ENCODE measurements at places on chromosomes 6 and 20.

DNA sequence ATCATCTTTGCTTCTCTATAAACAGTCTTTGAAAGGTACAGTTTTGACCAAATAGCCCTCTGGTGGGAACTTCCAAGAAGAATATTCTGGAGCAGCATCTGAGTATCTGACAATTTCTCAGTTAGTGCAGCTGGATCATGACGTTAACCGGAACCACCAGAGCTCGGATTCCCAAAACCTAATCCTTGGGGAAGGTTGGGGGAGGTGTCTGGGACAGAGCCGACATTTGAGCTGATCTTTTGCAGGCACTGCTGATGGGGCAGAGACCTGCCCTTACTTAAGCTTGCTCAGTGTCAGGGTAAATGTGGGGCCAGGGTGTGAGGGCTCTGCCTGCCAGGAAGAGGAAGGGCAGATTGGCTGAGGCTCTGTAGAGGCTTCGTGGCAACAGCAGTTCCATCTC is 416.6 kb downstream of the DHX35 start:
- no peak for DNase-seq

DNA sequence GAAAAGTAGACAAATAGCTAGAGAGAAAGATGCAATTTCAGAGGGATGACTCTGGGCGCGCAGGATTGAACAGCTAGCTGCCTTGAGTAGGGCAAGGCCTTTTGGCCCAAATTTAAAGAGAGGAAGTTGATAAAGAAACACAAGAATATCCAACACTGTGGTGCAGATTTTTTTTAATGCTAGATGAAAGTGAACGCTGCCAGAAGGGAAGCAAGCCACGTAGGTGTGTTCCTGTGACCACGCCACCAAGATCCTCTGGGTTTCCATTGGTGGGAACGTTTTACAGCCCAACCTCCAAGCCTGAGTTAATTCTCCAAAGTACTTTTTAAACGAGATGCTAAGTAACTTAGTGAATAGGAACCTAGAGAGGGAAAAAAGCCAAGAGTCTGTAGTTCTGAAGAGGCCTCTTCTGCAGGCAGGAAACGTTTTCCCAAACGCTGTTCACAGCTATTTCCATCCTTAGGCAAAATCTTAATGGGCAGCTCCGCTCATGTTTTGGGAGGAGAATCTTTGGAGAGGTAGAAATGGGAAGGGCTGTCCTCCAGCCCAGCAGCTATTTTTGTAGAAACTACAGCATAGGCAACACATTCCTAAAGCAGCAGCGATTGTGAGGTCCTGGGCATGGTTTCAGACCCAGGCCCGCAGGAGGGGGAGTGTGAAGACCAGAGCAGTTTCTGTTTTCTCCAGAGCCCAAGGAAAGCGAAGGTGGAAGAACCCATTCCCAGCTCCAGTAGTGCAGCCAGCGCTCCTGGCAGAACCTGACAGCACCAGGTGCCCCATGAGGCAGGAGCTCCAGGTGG is 8.2 kb downstream of the LY86 start:
- no peak for DNase-seq

DNA sequence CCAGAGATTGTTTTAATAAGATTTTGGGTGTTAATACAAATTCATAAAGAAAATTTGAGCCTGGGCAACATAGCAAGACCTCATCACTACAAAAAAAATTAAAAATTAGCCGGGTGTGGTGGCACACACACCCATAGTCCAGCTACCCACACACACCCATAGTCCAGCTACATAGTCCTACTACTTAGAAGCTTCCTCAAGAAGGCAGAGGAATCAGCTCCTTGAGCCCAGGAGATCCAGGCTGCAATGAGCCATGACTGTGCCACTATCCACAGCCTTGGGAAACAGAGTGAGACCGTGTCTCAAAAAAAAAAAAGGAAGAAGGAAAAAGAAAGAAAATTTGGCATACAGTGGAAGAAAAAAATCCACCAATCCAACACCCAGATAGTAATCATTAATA is 16.8 kb downstream of the SEC63 start:
- no peak for DNase-seq

DNA sequence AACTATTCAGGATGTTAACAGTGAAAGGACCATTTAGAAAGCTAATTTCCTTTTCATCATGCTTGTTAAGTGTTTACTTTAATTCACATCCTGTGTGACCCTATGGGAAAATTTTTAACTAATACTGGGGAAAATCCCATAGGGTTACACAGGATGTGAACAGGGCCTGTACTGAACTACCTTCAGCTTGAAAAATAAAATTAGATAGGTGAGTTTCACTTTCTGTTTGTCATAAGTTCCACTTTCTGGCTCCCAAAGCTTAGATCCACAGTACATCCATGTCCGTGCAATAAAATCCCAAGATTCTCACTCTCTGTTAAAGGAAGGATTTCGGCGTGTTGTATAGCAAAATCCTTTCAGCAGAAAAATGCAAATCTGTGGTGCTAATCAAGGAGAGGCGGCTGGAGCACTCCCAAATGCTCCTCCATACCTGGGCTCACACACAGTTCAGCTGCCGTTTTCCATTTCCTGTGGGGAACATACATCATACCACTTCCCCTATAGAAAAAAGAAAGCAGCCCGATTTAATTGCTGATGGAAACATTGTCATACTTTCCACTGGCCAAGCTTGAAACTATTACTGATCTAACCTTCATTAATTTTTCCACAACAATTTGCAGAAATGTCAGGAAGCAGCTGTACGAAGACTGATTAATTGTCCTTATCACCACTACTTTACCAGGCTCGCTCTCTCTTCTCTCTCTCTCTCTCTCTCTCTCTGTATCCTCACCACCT is 125.2 kb downstream of the HIVEP2 start:
- peak; percentile 64 for DNase-seq

GRCh38 chr6:138431256-138432062 is 27.4 kb downstream of the HEBP2 start:
- no peak for DNase-seq

- DNase-seq: no peak
These were observed 107.3 kb downstream of the IRF4 start for GRCh38 chr6:498795-499231.

- peak; percentile 13 for DNase-seq
These were observed 72.5 kb upstream of the SULF2 start for GRCh38 chr20:47857569-47858464.

GRCh38 chr20:5410470-5410869 is 93.7 kb upstream of the PROKR2 start:
- no peak for DNase-seq

GRCh38 chr6:20870021-20870420 is 335.8 kb downstream of the CDKAL1 start:
- DNase-seq: no peak

All from RPMI8226 (cell line).